Upper lobe of right lung (tissue), 1 donor: ENCODE measurements at places on chromosomes 3 and 15. TPM values are rescaled to one million over a fixed set of nuclear protein-coding genes. Genes with fewer than 3 reads are reported as not detected.

DNA sequence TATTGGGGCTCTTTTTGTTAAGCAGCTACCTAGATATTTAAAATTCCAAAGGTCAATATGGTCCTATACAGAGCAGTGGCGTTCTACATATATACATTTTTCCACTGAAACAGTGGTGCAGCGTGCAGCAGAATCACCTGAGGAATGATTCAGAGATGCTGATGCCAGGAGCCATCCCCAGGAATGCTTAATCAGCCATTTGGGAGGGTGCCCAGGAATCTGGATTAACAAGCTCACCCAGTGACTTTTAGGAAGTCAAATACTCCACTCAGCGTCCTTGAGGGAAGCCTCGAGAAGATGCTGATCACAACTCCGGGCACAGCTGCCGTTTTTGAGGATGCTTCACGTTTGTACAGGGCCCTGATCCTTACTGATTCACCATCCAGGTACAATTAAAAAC is 82.6 kb upstream of the ARHGEF3 start:
- DNase-seq: no peak
- no peaks in the 10 kb centered on the region for H3K27me3 ChIP-seq
- H3K36me3 ChIP-seq: no peaks in the 10 kb centered on the region
- no peak overlapping the region for H3K4me3 ChIP-seq
- no peak overlapping the region for H3K27ac ChIP-seq

GRCh38 chr15:99105514-99106341 is 848 bp downstream of the SYNM start:
- H3K4me1 ChIP-seq: peaks cover 17% of the 10 kb centered on the region
- peaks cover 38% of the 10 kb centered on the region for H3K27me3 ChIP-seq
- H3K27ac ChIP-seq: peak overlapping the region; percentile 30
- H3K4me3 ChIP-seq: peak overlapping the region; percentile 50

DNA sequence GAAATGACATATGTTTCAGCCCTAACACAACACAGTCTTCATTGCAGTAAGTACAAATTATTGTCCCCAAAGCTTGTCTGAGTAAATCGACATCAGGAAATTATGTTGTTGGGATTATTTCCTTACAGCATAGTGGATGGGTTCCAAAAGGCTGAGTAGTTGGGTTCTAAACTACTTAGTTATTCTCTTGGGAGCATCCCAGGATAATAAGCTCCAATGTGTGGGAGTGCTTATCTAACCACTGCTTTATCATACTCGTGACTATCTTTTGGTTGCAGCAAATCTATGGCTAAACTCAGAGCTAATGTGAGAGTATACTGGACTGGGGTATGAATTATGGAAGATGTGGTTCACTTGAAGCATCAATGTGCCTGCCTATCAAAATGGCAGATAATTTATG is 128.5 kb downstream of the RBMS3 start:
- no peaks in the 10 kb centered on the region for H3K36me3 ChIP-seq
- no peak overlapping the region for H3K4me3 ChIP-seq
- H3K4me1 ChIP-seq: peaks cover 23% of the 10 kb centered on the region
- no peaks in the 10 kb centered on the region for H3K27me3 ChIP-seq
- no peak overlapping the region for H3K27ac ChIP-seq

CHRNA5 gene
- 1.2 TPM for total RNA-seq

WNT5A gene
- 24.5 TPM for total RNA-seq

RNU5B-1 gene
- 21.6 TPM for total RNA-seq
